ENCODE measurements at places on chromosomes 13 and 19.
A peak's percentile ranks its signal among the peaks of the same experiment; 100 is the strongest.

DNA sequence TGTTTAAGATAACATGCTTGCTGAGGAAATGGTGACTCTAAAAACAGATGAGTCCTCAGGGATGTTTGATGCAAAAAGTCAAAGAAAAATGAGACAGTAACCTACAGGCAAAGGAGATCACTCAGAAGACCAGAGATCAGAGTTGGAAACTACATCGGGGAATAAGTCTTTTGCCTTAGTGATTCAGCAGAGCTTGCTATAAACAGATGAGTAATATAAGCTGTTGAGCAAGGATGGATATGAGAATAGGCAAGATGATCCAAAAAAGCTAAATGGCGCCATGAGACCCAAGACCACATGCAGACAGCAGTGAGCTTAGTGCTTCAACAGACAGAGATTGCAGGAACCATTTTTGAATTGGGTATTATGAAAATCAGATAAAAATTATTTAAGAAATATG lies 168.6 kb downstream of the POSTN start:
- no peak for DNase-seq

- DNase-seq: no peak
Measured at GRCh38 chr13:34522808-34523207, 419.3 kb upstream of the NBEA start.

DNA sequence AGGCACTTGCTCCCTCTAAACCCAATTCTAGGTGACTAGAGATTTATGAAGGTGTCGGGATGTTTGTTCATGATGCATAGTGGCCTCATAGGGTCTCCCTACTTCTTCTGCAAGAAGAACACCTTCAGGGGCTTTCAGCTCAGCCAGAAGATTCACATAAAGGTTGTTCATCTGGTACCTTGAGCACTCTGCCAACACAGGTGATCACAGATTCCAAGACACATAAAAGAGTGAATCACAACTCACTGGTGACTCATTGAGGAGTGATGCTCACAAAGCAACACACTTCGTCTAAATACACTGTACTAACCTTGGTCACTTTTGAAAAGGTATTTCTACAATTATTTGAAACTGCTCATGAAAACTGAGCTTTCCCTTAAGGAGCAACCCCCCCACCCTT lies 6.8 kb upstream of the ZNF324 start:
- no peak for DNase-seq

GRCh38 chr19:33333642-33334041 lies 31.3 kb upstream of the CEBPA start:
- DNase-seq: no peak

- no peak for DNase-seq
Measured at GRCh38 chr19:37361994-37362393, 8.9 kb upstream of the ZNF527 start.

DNA sequence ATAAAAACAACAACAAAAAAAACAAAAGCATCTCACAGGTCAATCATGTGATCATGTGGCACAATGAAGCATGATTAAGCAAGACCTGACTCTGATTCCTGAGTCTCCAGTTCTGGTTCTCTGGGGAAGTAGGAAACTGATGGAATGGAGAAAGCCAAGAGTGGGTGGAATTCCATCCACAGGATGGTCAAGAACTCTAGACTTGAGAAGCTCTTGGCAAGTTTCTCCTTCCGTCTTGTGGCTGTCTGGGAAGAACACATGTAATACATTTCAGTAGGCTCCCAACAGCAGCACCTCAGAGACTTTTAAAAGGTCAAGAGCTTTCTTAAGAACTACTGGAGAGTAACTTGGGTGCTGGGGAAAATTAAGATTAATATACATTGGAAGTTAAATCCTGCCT lies 78.6 kb upstream of the TSHZ3 start:
- no peak for DNase-seq

- no peak for DNase-seq
Measured at GRCh38 chr19:49488863-49489537, 1.6 kb downstream of the RPL13A start.

- no peak for DNase-seq
Measured at GRCh38 chr13:74662905-74663304, 528.7 kb upstream of the KLF12 start.

GRCh38 chr19:2223959-2224358 lies 12.2 kb downstream of the PLEKHJ1 start:
- no peak for DNase-seq

GRCh38 chr13:66534561-66534960 lies 695.6 kb downstream of the PCDH9 start:
- no peak for DNase-seq

- peak; percentile 34 for DNase-seq
Measured at GRCh38 chr19:31575846-31576335, 226.7 kb upstream of the TSHZ3 start.

GRCh38 chr19:29089315-29089870 lies 123.6 kb downstream of the UQCRFS1 start:
- no peak for DNase-seq

DNA sequence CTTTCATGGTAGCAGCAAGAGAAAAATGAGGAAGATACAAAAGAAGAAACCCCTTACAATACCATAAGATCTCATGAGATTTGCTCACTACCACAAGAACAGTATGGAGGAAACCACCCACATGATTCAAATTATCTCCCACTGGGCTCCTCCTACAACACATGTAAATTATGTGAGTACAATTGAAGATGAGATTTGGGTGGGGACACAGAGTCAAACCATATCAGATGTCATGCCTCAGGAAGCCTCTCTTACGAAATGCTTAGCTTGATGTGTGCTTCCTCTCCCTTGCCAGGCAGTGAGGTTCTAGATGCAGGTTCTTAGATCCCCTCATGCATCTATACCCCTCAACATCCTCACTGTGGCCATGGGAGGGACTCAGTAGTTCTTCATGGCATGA lies 63.2 kb upstream of the RGCC start:
- no peak for DNase-seq

GRCh38 chr13:73833325-73834070 lies 300.7 kb downstream of the KLF12 start:
- no peak for DNase-seq

- DNase-seq: no peak
Measured at GRCh38 chr19:4722671-4723594, 709 bp downstream of the DPP9 start.

- no peak for DNase-seq
Measured at GRCh38 chr13:114010401-114011101, 36.7 kb upstream of the C13orf46 start.

DNA sequence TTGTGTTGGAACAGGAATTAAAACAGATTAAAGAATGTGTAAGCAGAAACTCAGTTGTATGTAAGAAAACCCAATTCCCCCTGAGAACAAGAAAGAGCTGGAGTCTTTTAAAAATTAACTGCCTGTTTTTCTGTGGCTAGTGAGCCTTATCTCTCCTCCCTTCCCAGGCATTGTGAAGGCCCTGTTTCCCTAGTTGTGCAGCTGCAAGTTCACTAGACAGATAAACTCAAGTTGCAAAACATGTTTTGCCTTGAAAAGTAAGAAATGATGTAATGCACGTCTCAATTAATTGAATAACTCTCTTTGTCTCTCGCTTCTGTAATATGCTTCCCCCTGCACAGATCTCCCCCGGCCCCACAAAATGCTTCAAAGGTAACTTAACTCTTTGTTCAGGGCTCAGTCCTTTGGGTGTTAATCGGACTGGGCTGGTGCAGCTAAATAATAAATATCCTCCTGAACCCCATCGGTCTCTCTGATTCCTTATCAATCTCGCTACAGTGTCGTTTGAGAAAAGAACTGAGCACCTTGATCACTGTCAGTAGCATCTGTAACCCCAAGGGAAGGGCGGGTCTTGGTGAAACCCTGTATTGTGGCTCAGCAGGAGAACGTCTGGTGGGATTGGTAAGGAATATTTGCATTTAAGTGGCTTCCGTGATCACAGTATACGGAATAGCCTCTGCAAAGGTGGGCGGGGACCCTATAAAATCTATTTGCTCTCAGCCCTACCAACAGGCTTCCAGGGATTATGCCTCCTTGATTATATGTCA lies 1.6 kb upstream of the ZNF556 start:
- DNase-seq: no peak

- no peak for DNase-seq
Measured at GRCh38 chr13:21018220-21018619, 43.2 kb downstream of the LATS2 start.

DNA sequence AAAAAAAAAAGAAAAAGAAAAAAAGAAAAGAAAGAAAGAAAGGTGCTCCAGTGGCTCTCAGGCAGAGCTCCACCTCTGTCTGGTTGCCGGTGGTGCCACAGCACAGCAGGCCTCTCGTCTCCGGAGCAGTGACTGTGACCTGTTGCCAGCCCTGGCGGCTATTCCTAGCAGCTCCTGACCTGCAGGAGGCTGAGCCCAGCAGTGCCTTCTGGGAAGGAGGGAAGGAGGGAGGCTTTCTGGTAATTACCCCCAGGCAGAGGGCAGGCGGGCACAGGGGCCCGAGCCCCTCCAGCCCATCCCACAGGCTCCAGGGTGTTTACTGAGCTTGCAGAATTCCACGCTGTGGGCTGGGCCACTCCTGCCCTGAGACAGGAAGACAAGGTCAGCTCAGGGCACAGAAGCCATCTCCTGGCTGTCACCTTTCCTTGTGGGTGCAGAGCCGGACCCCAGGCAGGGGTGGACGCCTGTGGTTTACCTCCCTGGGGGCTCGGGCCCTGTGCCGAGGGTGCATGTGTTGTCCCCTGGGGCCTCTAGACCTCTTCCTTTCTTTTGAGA lies 77.9 kb downstream of the GNG7 start:
- no peak for DNase-seq

DNA sequence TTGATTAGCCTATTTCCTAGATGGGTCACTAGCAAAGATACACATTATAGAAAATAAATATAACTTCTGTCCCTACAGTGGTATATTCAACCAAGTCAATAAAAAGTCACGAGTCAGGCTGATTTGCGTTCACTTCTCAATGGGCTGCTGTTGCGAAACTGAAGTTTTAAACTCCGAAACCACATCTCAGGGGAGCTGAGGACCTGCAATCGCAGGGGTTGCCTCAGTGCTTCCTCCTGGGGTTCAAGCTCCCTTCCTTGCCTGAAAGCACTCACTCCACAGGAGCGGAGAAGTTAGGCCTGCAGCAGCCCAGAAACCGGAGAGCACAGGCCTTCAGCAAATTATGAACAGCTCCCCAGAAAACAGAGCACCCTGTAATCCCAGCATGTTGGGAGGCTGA lies 39.6 kb downstream of the RAB20 start:
- no peak for DNase-seq

DNA sequence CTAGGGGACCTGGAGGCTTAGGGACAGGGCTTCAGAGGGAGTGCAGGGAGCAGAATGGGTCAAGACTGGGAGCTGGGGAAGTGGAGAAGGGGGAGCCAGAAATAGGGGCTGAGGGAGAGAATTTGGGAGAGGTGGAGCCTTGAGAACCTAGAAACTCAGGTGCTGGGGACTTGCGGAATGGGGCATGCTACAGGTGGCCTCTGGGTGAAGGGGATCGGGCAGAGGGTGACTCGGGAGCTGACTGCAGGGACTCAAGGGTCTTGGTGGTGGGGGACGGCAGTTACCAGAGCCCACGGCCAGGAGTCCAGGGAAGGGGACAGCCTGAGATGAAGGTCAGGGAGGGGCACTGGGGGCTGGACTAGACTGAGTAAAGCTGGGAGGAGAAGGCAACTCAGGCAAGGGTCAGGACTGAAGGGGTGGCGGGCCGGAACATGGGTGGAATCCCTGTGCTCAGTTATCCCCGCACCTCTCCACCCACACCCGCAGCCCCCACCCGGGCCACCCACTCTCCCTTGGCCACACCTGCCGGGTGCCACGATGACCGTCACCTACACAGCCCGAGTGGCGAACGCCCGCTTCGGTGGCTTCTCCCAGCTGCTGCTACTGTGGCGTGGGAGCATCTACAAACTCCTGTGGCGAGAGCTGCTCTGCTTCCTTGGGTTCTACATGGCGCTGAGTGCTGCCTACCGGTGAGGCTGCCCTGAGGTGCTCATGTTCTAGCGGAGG lies 628 bp downstream of the BEST2 start:
- no peak for DNase-seq

DNA sequence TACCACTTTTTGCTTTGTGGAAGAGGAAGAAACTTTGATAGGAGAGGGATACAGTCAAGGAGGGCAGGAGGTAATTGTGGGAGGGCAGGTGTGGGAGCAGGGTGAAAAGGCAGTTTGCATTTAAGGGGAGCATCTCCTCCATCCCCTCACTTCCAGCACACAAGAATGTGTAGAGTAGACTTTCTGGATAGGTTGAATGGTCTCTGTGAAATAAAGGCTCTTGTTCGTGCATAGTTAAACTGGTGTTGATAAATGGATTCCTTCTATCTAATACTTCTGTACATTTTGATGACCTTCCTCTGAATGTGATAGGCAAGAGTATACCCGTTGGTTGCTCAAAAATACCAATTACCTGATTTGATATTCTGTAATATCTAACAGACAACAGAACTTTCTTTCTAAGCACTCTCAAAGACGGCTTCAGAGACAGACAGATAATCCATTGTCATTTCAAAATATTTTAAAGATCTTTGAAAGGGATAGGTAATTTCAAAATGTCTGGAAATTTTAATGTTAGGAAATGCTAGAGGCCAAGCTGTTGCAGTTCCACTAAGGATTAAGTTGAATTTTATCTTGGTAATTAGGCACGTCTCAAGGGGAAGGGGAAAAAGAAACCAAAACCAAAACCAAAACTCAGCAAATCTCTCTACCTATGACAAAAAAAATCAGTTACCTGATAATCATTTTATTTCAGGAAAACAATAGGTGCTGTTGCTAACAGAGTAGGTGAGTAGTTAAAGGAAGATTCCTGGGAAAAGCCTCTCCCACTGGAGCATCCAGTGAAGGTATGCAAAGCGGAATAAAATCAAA lies 302.6 kb downstream of the COG6 start:
- DNase-seq: no peak

DNA sequence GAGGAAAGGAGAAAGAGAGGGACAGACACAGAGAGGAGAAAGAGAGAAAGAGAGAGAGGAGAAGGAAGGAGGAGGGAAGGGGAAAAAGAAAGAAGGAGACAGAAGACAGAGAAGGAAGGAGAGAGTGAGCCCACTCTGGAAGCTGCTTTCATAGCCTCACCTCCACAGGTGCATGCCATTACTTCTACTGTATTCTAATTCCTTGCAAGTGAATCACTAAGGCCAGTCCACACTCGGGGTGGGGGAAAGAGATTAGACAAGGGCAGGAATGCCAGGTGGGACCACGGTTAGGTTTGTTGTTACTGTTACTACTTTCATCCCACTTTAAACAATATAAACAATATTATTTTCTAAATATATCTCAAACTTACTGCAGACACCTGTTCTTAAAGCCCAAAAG lies 684.5 kb upstream of the ARGLU1 start:
- no peak for DNase-seq

Data from osteocyte (in vitro differentiated cells).